ENCODE measurements at places on chromosomes 7 and 10.

GRCh38 chr10:30057894-30058556 is 1.4 kb downstream of the JCAD start:
- no peak for DNase-seq

DNA sequence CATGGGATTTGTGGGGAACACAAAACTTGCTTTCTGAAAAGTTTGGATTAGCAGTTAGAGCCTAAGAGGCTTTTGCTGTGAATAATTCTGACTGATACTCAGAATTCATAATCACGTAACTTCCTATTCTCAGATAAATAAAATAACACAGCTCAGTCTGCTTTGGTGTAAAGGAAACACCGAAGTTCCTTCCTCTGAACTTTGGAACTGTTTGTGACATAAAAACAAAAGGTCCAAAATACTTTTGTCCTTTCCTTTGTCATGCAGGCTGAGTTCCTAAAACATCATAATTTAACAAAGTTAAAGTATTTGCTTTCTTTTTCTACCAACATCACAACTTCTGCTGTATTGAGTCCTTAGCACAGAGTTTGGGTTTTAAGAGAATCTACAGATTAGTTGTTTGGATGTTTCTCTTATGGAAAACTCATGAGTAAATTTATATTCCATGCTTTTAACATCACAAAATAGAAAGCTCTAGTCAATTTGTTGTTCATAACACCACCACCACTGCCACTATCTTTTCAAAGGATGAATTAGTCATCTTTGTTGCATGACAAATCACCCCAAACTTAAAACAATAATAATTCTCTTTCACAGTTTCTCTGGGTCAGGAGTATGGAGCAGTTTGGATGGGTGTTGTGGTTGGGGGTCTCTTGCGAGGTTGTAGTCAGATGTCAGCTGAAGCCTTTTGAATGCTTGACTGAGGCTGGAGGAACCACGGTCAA is 123.4 kb downstream of the REEP3 start:
- no peak for DNase-seq

GRCh38 chr7:116671681-116672595 is at the start of gene MET:
MET (plus strand) TSS chr7:116672196; CDS start chr7:116699085, 26,889 bp downstream.
- peak; percentile 42 for DNase-seq

DNA sequence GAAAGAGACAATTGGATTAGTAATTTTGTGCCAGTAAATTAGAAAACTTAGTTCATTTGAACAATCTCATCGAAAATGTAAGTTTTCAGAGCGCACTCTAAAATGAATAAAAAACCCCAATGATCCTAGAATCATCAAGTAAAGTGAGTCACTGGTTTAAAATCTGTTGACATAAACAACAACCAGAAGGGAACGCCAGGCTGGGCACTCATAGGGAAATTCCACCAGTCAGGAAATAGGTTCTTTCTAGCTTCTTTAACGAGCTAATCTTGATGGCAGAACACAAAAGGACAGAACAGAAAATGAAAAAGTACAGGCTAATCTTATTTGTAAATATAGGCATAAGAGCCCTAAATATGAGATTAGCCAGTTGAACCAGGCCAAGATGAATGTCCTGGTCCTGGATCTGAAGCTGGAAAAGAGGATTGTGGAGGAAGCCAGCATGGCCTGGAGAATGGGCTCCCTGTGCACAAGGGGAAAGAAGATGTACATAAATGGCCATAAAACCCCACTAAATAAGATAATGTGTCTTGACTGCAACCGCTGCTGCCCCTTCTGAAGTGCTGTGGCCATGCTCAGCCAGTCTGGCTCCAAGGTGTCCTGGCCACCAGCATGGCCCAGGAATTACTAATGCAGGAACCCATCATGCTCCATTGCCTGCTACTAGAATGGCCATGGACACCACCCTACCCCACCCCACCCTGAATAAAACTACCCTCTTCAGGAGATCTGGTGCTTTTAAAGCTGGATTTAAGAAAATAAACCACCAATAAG is 114.0 kb downstream of the WDFY4 start:
- no peak for DNase-seq

GRCh38 chr7:159070431-159071148 is 74.1 kb downstream of the VIPR2 start:
- no peak for DNase-seq

GRCh38 chr10:49382226-49382625 is 13.7 kb downstream of the DRGX start:
- no peak for DNase-seq

DNA sequence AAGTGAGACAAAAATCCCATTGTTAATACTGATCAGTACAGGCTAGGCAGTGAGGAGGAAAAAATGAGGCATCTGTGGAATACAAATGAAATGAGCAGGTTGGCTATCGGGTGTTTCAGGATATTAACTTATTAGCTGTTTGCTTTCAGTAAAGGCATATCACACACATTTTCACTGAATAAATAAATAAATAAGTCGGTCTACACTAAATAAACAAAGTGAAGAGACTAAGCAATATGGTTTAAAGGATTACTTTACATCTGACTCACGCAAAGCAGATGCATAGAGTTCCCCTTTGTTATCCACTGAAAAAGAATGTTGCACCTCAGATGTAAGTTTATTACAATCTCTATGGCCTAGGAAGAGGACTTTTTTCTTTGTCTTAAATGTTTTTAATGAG is 6.3 kb upstream of the SEMA3A start:
- DNase-seq: no peak

- no peak for DNase-seq
Observed at GRCh38 chr10:132654121-132654571, 116.6 kb downstream of the INPP5A start.
